ENCODE measurements at places on chromosomes 16 and 17. TPM values are rescaled to one million over a fixed set of nuclear protein-coding genes. Genes with fewer than 3 reads are reported as not detected.

GRCh38 chr17:50144845-50145531 lies 5.5 kb downstream of the PPP1R9B start:
- DNase-seq: no peak

- peak; percentile 76 for DNase-seq
These were observed 223.6 kb upstream of the CIBAR2 start for GRCh38 chr16:85335584-85336491.

DNA sequence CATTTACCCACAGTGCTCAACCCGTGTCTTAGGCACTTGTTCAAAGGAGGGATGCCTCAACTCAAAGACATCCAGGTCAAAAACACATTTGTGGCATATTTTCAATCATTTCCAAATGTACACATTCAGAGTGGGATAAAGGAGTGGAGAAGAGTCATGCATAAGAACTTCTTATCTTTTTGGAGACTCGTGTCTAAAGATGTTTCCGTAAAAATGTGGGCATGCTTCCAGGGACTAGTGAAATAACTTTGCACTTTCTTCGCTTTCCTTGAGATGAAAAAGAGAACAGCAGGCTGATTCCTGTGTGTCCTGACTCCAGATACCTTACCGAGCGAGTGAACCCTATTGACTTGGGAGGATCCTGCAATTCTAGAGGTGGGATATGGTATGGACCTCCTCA lies 256.6 kb upstream of the KCNJ16 start:
- peak; percentile 7 for DNase-seq

- no peak for DNase-seq
These were observed 335.1 kb downstream of the CPPED1 start for GRCh38 chr16:12468552-12468951.

GRCh38 chr17:42221886-42222745 lies 27.8 kb upstream of the GHDC start:
- peak; percentile 66 for DNase-seq

The PRR29 gene
- polyA plus RNA-seq: 1.4 TPM

The PPP1R27 gene
- 0.56 TPM for polyA plus RNA-seq

The TBC1D3I gene
- 0.32 TPM for polyA plus RNA-seq

The QPRT gene
- polyA plus RNA-seq: 371 TPM

The RNF213 gene
- polyA plus RNA-seq: 21.1 TPM
